Head of caudate nucleus (tissue), 42 donors: ENCODE measurements at places on chromosomes 2 and 18.

DNA sequence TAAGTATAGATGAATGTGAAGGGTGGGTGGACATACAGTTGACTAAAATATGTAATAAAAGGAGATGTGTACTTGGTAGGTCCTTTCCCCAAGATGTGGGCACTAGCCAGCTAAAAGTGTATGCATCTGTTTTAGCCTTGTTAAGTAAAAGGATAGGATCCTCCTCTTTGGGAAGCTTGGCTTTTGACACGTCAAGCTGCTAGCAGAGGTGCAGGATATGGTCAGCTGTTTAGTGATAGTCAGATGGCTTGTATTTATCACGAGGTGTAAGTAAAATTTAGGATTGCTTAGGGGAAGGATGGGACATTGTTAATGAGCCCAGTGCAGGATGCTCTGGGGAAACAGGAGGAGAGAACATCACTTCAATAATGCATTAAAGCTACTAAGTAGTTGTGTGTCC is 1.5 kb downstream of the MFSD6 start:
- no peak for DNase-seq

DNA sequence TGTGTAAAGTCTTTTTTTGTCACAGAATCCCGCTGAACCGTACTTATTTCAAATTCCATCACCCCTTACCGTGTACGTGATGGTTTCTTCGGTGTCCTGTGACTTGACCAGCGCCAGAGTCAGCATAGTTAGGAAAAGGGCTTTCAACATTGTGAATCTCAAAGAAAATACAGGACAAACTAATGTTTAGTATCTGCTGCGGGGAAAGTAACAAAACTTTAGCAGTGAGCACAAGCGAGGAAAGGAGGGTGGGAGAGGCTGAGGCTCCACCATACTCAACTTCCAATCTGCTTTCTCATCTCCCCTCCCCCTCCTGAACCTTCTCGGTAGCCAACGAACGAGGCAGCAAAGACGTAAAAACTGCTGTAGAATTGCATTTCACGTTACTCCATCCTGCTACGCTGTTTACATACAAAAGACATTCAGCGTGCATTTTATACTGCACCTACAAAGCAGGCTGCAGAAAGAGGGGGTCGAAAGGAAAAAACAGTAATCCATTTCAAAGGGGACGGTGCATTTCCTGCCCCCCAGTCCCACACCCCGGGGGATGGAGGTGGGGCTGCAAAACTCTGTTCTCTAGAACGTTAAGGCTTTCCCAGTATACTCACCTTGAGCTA is 1.2 kb downstream of the EFEMP1 start:
- no peak for DNase-seq

DNA sequence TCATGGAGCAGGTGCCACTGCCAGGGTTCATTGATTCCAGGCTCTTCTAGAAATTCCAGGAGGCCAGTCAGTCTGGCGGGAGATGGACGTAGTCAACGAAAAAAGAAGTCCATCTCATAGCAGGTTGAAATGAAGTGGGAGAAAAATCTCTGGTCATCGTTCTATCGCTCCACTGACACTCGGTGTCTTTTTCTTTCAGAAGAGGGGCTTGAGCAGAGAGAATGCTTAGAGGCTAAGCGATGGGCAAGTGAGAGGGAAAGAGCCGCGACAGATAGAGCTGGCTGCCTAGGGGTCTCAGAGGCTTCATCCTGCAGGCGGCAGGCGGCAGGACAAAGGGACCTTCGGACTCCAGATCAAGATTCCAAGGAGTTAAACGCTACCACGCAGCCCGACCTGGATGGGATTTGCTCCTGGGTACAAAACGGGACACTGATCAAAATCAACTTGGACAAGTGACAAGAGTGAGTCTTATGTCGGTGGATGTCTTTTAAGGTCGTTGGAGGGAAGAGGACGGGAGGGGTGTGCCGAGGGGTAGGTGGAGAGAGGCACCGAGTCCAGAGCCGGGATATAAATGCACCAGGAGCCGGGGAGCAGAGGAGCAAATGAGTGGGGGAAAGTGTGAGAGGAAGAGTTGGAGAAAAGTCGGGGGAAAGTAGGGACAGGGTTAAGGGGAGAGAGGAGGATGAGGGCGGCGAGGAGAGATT is 677 bp upstream of the TMEM178A start:
- no peak for DNase-seq

- no peak for DNase-seq
Measured at GRCh38 chr2:15122915-15123314, 438.2 kb downstream of the NBAS start.

- no peak for DNase-seq
Measured at GRCh38 chr2:96065381-96065930, 30.7 kb upstream of the GPAT2 start.
